Stimulated activated CD8-positive, alpha-beta memory T cell treated with anti-CD3 and anti-CD28 coated beads, Interleukin-7, amount 100 ng/mL, for 4 hours (primary cell): ENCODE measurements at places on chromosomes 3 and 15.

DNA sequence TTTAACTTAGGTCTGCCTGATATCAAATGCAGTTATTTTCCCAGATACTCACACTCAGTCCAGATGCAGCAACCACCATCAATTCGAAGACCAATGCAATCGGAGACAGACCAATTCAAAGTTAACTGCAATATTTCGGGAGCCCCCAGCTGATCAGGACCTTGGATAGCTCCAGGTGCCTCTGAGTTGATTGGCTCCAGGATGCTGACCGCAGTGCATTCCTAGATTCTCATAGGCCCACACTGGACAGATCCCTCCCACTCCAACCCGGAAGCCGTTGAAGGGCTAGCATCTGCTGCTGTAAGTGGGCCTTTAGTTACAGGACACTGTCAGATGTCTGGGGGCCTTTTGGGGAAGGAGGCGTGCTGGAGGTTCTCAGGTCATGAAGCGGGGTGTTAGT, 89.5 kb upstream of the ATP2B2 start:
- DNase-seq: no peak

DNA sequence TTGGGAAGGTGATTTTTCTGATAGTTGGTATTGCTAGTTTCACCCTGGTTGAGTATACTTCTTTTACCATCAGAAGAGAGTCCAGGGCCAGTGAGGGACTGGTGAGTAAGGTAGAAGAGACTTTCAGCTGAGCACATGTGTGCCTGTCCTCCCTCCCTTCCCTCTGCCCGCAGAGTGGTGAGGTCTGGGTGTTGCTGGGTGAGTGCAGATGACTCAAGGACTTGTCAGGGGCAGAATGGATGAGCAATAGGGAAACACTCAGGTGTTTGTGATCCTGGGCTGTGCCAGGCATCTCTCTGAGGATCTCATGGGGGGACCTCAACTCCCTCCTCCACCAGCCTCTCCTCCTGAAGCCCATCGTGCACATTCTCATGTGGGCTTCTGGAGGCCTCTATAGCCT, 76.0 kb upstream of the GSK3B start:
- no peak for DNase-seq

DNA sequence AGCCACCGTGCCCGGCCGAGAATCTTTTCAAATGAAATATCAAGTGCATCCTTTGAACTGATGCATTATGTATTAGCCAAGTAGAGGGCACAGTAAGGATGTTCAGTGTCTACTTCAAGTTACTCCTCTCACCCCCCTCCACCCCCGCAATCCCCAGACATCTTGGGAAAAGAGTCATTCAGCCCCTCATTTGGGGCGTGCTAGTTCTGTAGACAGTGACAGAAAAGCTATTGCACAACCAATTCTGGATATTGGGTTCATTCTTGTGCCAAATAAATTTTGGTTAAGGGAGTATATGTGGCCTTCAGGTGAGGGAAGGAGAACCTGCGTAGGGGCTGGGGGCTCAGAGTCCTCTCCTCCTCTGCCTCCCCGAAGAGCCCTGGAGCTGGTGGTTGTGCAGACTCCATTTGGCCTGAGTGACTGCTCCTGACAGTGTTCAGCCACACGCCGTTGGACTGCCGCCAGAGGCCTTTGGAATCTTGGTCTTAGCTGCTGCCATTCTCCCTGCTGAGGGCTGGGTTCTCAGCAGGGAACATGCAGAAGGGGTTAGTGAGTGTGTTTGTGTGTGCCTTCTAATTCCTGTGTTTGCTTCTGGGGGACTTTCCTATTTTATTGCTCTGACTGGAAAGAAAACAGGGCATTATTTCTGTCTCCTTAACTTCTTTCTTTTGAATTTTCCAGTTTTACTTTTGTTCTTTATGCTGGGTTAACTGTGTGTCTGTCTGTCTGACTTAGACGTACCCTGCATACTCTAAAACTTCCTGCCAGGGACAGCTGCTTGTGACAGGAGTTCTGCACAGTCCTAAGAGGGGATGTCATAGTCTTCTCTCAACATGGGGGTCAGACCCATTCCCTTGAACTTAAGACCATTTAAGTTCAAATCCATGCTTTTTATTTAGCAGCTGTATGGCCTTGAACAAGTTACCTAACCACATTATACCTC, 21.0 kb downstream of the RARB start:
- no peak for DNase-seq

- no peak for DNase-seq
Measured at GRCh38 chr15:80489030-80489594, 84.9 kb downstream of the ARNT2 start.

DNA sequence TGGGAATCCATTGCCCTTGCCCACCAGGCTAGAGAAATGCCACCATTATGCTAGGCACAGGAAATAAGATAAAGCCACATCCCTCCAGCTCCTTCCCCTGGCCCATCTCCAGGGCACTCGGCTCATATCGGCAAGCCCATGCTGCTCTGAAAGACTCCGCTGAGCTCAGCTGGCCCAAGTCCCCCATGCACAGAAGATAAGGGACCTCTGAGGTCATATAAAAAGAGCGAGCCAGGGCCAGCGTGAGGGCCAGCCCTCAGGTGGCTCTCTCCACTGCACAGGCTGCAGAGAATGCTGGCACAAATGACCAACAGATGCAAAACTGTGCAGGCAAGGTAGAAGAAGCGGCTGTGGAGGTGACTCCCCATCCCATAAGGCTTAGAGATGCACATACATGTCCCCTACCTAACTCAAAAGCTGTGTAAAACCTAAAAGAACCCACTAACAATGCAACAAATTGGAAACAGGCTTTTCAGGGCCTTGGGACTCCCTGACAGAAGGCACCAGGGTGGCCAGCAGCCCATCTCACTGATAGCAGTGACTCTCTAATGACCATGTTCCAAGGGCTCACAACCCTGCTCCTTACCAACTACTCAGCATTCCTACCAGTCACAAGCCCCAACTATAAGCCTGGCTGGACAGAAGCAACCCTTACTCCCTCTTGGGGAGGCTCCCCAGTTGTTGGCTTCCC, 3.0 kb downstream of the RAB6B start:
- no peak for DNase-seq

DNA sequence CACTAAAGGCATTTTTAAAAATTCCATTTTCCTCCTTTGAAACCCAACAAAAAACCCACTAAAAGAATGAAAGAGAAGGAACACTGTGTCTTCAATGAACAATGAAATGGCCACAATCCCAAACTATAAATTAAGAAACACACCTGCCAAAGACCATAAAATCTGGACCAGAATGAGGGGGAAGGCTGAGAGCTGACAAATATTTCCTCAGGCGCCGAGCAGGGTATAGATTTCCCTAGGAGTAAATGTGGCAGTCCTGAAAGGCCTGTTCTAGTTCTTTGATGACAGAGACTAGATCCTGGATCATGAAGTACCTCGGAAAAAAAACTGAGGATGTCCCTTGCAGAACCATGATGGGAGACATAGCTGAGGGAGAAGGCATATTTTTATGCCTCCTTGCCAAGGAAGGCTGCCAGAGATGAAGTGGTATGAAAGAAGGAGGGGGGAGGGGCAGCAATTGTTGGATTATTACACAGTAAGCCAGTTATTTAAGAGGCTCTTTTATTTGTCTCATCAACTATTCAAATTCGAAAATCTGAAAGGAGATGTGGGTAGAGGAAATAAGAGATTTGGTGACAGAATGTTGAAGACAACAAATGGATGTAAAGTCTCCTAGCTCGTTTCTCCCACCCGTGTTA, 275.3 kb upstream of the GOLGA6L4 start:
- no peak for DNase-seq

DNA sequence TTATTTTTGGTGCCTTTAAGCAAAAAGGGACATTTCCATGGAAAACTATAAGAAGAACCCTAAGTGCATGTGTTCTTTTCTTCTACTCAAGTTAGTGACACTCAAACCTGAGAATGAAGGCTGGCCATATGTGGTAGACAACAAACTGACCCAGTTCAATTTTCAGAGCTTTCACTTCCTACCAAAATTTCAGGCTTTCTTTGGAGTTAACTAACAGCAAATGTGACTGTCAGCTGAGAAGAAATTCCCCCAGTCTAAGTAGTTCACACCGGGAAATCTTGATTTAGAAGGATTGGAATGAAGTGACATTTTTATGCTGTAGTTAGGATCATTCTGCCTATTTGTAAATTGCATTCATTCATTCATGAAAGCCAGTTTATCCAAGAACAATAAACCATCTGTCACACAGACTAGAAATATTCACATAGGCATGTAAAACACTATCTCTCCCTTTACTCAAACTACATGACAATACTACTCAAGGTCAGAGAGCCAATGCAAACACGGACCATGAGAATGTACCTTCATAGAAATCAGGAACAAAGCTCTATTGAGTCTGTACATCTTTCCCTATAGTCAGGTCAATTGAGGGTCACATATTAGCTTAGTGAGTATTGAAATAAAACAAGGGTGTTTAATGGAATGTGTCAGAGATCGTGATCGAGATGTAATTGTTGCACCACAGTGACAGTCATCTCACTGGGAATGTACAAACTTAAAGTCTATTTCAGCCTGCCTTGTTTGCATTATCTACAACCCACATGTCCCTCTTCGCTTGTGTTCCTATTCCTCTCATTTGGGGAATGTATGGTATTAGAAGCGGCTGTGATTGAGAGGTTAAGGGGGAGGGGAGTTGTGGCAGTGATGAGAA, 113.8 kb upstream of the TGFBR2 start:
- no peak for DNase-seq

- DNase-seq: no peak
Measured at GRCh38 chr15:68997930-68998777, 16.3 kb upstream of the NOX5 start.
